ENCODE measurements at places on chromosomes 1 and 21.

DNA sequence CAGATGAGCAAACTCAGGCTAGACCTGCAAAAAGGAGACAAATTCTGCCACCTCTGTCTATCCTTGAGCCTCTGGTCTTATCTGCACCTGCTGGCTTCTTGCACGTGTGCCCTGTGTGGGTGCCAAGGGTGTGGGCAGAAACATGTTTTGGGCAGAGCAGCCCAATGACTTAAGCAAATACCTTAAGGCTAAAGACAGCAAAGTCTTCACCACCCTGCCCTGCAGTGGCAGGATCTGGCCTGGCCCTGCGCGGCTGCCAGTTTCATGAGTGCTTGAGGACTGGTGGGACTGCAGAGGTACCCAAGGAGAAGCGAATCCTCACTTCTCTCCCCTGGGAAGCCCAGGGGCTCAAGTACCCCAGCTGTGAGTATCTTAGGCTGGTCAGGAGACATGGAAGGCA, 3.8 kb upstream of the SLC26A9 start:
- DNase-seq: no peak

- DNase-seq: peak; percentile 62
Measured at GRCh38 chr1:93814059-93814794, 64.8 kb downstream of the DNTTIP2 start.

DNA sequence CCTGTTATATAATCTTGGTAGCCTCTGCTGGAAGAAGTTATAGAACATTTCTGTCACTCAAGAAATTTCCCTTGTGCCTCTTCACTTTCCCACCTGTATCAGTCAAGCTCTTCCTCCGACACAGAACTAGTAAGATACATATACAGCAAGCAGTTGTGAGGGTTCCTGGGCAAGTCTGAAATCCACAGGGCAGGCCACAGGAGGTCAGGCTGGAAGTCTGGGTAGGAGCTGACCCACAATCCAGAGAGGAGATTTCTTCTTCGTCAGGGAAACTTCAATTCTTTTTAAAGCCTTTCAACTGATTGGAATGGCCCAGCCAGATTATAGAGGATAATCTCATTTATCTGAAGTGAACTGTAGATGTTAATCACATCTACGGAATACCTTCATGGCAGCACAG, 96.4 kb upstream of the FMN2 start:
- DNase-seq: no peak

DNA sequence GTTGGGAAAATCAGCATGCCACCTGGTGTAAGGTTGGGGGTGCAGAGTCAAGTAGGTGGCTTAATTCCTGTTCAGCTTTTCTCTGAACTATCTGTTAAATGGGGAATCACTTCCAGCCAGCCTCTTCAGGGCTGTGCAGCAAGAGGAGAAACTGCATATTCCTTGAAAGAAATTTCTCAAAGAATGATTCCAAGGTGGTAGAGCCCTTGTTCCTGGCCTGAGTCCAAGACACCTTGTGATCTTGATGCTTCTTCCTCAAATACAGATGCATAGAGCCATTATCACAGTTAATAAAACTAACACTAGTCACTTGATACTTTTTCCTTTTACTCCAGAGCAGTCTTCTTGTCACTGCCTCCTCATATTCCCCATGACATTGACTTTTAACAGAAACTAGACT, 5.2 kb downstream of the TXLNA start:
- no peak for DNase-seq

DNA sequence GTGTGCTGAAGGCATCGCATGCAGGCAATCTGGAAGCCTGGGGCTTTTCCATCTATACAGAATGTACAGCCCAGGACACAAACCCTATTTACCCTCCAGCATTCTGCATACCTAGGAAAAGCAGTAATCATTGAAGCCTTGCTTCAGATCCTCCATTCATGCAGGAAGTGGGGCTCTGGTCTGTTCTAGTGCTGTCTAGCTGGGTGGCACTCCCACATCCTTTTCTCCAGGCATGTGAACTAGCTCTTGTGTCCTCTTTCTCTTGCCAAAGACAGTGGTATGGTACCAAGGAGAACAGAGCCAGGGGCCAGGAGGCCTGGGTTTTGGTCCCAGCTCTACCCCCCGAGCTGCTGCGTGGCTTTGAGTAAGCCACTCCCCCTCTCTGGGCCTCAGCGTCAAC, 21.7 kb downstream of the LRP8 start:
- DNase-seq: no peak

GRCh38 chr1:168095476-168095875, 41.3 kb downstream of the GPR161 start:
- no peak for DNase-seq

DNA sequence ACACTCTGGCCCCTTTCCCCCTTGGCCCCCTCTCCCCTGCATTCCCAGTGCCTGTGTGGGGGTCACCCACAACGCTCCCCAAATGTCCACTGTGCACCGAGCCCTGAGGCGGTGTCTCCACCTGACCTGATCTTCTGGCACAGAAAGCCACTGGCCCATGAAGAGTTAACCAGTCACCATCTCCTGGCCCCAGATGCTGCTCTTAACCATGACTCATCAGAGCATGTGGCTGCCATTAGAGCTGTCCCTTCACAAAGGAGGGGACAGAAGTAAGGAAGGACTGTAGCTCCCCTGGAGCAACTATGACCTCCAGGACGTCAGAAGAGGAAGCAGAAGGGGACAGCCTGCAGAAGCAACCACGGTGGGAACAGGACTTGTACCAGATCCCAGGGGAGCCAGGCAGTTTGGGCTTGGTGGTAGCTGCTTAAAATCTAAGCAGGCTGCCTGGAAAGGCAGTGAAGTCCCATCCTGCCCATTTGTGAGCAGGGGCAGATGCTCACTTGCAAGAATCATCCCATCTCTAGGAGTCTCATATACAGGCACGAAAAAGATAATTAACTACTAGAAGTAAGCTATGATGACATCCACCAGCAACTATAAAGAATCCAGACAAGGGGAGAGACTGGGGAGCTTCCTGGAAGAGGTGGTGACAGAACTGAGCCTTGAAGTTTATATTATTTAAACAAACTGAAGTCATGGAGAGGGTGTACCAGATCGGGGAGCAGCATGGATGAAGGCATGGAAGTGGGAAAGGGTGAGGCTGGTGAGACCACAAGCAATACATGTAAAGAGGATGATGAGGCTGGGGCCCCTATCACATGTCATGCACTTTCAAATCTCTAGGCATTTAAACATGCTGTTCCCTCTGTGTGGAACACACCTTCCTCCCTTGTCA, 1.1 kb upstream of the TTC39A start:
- no peak for DNase-seq

GRCh38 chr1:6332821-6333220, 60.7 kb downstream of the ACOT7 start:
- DNase-seq: no peak

DNA sequence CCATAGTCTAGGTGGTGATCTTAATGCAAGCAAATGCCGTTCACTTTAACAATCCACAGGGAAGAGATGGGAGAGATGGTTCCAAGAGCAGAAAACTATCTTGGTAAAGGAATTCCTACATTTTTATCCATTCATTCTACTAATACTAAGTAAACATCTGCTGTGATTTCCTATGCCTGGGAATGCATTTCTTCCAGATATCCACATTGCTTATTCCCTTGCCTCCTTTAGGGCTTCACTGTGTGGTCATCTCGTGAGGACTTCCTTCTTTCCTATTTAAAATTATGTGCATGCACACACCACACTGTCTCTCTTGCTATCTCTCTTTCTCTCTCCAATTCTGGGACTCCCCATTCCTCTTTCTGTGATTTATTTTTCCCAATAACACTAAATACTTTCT, 199.0 kb upstream of the C1orf105 start:
- no peak for DNase-seq

DNA sequence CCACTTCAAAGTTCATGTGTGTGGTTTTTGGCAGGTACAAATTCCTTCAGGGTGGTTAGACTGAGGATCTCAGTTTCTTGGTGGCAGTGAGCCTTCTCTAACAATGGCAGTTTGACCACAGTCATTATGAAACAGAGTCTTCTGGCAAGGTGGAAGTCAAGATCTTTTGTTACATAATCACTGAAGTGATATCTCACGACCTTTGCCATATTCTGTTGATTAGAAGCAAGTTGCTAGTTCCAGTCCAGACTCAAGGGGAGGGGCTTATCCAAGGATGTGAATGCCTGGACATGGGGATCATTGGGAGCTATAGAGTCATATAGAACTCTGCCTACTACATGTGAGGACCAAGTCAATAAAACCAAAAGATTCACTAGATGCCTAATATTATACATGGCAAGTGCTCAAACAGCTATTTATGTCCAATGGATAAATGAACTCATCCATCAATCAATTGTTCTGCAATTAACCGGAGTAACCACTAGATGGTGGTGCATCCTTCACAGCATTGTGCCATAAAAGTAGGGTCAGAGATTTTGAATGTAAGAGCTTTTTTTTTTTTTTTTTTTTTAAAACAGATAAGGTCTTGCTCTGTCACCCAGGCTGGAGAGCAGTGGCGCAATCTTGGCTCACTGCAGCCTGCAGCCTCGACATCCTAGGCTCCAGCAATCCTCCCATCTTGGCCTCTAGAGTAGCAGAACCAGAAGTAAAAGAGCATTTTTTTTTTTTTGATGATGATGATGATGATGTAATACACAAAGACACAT, 131.9 kb downstream of the CRB1 start:
- DNase-seq: peak; percentile 54

DNA sequence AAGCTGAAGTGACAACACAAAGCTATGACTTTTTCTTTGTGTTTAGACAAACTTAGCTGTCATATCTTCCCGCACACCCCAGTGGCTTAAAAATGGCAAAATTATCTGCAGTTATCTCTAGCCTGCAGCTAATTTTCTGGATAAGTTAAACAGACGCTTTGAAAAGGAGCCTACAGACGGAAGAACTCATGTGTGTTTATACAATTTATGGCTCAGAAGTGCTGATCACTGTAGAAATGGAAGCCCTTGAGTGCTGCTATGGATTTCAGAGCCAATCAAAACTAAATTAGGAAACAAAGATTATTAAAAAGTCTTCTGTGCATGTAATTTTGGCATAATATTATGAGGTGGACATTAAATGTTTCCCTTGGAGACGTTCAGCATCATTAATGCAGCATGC, 11.6 kb downstream of the NTNG1 start:
- no peak for DNase-seq

GRCh38 chr1:197799271-197799670, 24.0 kb upstream of the DENND1B start:
- no peak for DNase-seq

DNA sequence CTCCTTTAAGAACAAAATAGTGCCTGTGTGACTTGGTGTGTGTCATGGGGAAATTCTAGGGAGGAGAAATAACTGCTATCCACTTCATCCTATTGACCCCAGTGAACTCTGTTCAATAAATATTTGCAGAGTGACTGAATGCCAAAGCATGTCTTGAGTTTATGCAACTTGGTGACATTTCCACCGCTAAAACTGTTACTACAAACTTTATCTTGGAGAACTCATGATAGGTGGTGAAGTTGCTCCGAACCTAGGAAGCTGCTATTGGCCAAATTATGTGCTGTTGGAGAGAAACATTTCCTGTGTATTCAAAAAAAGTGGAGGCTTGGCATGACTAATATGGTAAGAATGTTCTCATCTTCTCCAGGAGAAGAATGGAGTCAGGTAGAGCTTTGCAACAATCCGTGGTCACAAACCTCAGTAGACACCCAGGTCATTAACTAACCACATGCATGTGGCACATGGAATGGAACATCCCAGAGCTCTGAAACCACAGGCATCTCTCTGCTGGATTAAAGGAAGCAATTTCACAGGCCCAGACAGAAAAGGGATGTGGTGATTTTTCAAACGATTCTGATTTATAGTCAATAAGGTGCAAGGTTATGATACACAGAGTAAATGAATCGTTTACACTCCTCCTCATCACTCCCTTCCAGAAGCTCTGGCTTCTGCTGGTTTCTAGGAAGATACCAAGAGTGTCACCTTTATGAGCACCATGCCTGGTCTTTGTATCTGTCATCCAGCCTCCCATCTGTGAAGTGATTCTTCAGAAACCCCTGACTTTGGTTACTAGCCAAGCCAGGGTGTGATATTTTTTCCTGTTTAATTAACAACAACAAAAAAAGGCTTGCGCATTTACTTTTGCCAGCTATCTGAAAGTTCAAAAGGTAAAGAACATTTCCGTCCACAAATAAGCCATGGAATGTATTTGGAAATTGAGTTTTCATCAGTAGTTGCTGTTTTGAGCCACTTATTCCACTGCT, 361.1 kb downstream of the TGFB2 start:
- DNase-seq: no peak

DNA sequence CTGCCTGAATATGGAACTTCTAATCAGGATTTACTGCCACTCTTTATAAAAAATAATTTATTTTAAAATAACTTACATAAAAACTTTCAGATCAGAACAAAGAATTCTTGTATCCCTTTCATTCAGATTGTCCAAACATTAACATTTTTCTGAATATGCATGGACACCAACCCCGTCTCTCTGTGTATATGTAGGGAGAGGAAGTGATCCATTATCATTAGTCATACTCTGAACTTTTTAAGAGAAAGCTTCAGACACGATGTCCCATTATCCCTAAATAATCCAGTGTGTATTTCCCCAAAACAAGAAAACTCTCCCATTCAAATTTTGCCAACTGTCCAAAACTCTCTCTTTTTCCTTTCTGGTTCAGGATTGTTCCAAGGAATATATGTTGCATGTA, 122.3 kb upstream of the CXADR start:
- no peak for DNase-seq

DNA sequence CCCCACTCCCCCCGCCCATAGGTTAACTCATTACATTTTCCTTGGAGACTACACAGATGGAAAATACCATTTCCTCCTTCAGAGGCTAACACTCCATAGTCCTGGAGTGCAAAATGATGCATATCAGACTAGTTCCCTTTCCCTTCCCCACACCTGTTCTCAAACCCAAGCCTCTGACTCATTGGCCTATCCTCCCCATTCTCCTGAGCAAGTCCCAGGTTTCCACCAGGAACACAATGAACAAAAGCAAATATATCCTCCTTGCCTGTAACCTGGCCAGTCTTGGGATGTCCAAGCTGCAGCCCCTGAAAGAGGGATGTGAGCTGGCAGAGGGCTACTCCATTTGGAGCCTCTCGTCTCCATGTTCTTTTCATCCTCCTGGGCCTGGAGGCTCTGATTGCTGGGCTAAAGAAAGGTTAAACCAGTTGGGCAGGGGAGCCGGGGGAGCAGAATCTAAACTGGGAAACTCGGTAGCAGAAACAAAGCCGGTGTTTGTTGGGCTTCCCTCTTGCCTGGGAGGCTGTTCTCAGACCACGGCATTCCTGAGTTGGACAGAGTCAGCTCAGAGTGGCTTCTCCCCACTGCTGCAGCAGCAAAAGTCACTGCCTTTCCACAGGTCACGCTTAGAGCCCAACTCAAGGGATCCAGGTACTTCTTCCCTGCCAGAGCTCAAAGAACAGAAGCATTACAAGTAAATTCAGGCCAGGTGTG, 13.9 kb downstream of the SSR2 start:
- DNase-seq: no peak

DNA sequence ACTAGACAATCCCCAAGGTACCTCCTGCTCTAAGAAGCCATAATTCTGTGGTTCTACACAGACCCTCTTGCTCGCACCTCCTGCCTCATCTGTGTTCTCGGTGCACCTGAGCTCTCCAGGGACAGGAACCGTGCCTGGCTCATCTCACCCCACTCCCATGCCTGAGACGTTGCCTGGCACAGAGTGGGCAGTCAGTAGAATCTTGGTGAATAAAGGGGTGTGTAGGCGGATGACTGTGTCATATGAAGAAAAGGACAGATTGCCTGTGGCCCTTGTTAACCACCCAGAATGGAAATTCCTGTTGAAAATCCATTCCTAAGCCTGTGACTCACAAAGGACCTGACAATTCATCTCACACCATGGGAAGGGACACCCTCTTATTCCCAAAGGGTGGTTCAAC, 92.9 kb downstream of the KCNN3 start:
- no peak for DNase-seq

GRCh38 chr1:205073511-205073910, 10.7 kb downstream of the TMEM81 start:
- no peak for DNase-seq

GRCh38 chr1:65229754-65230339, 79.5 kb upstream of the DNAJC6 start:
- no peak for DNase-seq
